ENCODE measurements at places on chromosomes 5 and 9.

DNA sequence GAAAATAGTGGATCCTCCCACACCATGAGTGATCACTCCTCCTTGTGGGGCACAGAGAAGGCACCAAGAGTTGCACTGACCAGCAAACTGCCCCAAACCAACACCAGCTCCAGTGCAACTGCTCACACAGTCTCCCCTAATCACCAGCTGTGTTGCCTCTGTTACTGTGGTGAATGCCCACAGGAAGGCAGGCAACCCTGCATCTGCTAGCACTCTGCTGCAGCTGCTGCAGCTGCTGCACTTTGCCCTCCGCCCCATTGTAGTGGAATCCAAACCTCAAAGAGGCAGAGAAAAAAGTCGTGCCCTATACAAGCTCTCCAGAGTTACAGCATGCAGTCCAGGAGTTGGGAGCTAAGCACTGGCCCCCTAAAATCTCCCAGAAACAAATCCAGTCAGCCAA, 339.6 kb downstream of the TRIM36 start:
- no peak for DNase-seq

DNA sequence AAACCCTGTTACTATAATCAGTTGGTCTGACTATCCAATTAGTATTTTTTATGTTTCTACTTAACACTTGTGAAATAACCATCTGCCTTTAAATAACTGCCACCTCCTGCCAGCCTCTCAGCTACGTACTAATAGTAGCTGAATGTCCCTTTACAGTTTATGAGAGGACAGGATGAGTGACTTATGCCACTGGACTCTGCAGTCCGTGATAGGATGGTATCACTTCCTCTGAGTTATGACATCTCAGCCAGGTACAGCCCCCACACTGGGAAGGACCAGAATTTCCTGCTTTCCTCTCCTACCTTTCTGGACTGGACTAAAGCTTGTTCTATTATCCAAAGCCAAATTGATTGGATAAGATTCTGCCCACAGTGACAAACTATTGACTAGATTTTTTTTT, 102.9 kb downstream of the ZFAND5 start:
- no peak for DNase-seq

- no peak for DNase-seq
These were observed 39.8 kb upstream of the COL5A1 start for GRCh38 chr9:134601764-134602163.

GRCh38 chr5:171521219-171521633, 101.8 kb downstream of the FGF18 start:
- DNase-seq = no peak

GRCh38 chr5:17819783-17820182, 185.5 kb downstream of the TAF11L14 start:
- DNase-seq = no peak

- no peak for DNase-seq
These were observed 71.8 kb downstream of the ANGPTL2 start for GRCh38 chr9:127050591-127051001.

- no peak for DNase-seq
These were observed 272.9 kb upstream of the PTGER4 start for GRCh38 chr5:40406741-40407211.

- no peak for DNase-seq
These were observed 71.6 kb upstream of the GALNT10 start for GRCh38 chr5:154118893-154119336.

DNA sequence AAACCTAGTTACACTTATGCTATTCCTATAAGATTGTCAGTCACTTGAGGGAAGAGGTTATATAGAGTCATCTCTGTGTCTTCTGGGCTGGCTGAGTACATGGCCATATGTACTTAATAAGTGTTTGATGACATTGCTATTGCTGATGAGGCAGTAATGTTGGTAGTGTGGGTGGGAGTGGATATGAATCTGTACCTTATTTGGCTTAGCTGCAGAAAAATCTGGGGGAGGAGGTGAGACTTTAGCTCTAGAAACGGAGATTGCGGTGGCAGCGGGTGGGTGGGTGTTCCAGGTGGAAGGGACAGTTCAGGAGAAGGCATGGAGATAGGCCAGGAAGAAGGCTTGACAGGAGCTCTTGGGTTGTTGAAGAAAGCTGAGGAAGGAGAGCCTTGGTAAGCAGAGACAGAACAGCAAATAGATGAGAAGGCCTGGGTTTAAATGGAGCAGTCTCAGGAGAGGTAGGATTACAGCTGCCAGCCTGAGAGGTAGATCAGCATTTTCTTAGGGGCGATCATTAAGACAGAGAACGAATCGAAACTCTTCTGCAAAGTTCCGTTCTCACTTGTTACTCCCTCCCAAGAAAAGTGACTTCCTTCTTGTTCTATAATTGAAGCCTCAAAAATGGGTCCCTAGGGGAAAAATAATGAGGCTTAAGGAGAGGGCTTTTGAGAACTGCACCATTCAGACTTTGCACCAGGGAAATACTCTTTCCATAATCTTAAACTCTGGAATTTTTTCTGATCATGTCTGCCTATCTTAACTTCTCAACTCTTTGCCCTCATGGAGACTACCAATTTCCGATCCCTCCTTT, 160.5 kb downstream of the UNC13B start:
- DNase-seq = no peak

- no peak for DNase-seq
These were observed 805.3 kb downstream of the TLE1 start for GRCh38 chr9:80883826-80884579.

GRCh38 chr5:99814321-99815063, 720.7 kb upstream of the FAM174A start:
- no peak for DNase-seq

- DNase-seq = no peak
These were observed 7.8 kb downstream of the HMHB1 start for GRCh38 chr5:143819716-143820115.

GRCh38 chr9:130213911-130214761, 41.9 kb downstream of the NCS1 start:
- no peak for DNase-seq

- no peak for DNase-seq
These were observed 103.7 kb downstream of the SIL1 start for GRCh38 chr5:139094154-139095131.

- DNase-seq = no peak
These were observed 54.3 kb downstream of the OTULIN start for GRCh38 chr5:14718778-14719177.

GRCh38 chr5:127856292-127856691, 153.1 kb downstream of the CCDC192 start:
- no peak for DNase-seq

GRCh38 chr5:180126716-180127681, 55.4 kb upstream of the RNF130 start:
- peak; percentile 58 for DNase-seq

DNA sequence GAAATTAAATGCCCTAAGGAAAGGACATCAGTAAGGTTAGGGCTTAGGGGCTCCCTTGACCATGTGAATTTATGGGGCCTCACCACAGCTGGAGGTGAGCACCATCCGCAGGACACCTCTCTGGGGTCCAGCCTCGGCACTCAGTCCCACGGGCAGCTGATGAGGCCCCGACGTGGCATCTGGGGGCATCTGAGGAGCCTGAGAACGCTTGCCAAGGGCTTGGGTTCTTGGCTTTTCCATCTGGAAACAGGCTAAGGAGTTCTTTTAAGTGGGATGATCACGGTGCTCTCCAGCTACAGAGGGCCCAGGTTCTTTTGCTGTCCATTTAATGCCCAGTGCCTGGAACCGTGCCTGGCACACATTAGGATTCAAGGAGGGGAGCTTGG, 3.6 kb downstream of the NKX2-5 start:
- no peak for DNase-seq

- DNase-seq = peak; percentile 60
These were observed 1.3 kb upstream of the ANKRD18A start for GRCh38 chr9:38621434-38622287.

DNA sequence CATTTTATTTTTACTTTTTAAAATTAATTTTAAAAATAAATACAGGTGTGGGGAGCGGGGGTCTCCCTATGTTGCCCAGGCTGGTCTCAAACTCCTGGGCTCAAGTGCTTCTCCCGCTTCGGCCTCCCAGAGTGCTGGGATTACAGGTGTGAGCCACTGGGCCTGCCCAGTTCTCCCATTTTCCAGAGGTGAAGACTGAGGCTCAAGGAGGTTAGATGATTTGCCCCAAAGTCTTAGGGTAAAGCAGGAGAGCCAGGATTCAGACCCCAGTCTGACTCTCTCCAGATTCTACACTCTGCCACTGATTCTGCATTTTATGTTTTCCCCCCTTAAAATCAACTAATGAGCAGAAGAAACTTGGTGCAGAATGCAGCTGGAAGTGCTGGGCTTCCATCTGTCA, 36.9 kb downstream of the CFAP77 start:
- DNase-seq = no peak

DNA sequence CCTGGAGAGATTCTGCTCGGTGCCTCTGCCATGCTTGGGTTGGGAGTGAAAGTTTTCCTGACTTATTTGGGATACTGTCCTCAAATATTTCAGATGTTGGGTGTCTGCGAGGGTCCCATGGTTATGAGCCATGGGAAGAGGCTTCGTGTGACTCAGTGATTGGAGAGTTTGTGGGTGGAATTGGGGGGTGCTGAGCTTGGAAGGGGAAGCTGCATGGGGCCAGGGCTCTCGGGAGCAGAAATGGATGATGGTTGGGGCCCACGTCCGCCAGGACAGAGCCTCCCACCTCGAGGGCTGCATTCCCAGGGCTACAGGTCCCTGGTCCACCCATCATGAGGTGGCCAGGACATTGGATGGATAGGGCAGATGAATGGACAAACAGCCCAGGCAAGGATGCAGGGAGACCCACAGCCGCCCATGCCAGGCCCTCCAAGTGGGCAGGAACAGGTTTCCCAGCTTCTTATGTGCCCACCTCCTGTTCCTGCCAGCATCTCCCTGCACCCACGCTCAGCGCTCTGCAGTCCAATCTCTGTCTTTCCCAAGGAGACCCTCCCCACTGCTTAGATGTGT, 5.5 kb downstream of the OBP2B start:
- no peak for DNase-seq

DNA sequence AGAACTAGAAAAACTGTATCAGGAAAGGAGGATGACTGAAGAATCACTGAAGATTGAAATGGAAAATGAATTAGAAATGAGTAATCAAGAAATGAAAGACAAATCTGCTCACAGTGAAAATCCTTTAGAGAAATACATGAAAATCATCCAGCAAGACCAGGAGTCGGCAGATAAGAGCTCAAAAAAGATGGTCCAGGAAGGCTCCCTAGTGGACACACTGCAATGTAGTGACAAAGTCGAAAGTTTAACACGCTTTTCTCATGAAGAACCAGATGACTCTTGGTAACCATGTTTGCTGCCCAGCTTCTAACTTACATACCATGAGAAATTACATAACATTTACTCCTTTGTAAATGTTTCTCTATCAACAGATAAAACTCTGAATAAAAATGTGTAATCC, 37.1 kb downstream of the CPLANE1 start:
- DNase-seq = no peak

DNA sequence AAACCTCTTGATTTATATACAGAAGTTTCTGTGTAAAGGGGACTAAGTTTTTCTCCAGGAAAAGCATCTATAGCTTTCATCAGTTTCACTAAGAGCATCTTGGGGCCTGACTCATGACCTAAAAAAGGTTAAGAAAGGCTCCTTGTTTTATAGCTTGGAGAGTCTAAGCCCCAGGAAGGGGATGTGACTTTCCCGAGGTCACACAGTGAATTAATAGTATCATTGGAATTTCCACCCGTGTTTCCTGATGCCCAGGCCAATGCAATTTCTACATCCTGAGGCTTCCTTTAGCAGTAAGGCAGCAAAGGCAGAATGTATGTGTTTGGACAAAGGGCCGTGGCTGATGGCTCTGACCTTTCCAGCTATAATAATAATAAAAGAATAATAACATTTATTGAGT, 8.6 kb downstream of the MORN5 start:
- no peak for DNase-seq
